Activated CD4-positive, alpha-beta T cell treated with anti-CD3 and anti-CD28 coated beads for 36 hours (primary cell): ENCODE measurements at places on chromosomes 1 and 21. TPM values are rescaled to one million over a fixed set of nuclear protein-coding genes. Genes with fewer than 3 reads are reported as not detected.

GRCh38 chr1:205971082-205971481 is 27.8 kb upstream of the SLC26A9 start:
- H3K4me1 ChIP-seq = no peaks in the 10 kb centered on the region
- H3K4me3 ChIP-seq = no peak overlapping the region
- H3K36me3 ChIP-seq = no peaks in the 10 kb centered on the region
- no peaks in the 10 kb centered on the region for H3K27me3 ChIP-seq
- DNase-seq = no peak
- H3K27ac ChIP-seq = no peak overlapping the region

Gene SLC45A1
- total RNA-seq = 0.48 TPM

Gene CYP4A22
- total RNA-seq = not detected

GRCh38 chr1:47424336-47424982 is 8.4 kb downstream of the FOXE3 start:
- peak; percentile 30 for DNase-seq
- H3K27me3 ChIP-seq = peaks cover 14% of the 10 kb centered on the region
- H3K27ac ChIP-seq = no peak overlapping the region
- no peaks in the 10 kb centered on the region for H3K4me1 ChIP-seq
- H3K36me3 ChIP-seq = no peaks in the 10 kb centered on the region
- no peak overlapping the region for H3K4me3 ChIP-seq
